ENCODE measurements at places on chromosomes 4 and X.

DNA sequence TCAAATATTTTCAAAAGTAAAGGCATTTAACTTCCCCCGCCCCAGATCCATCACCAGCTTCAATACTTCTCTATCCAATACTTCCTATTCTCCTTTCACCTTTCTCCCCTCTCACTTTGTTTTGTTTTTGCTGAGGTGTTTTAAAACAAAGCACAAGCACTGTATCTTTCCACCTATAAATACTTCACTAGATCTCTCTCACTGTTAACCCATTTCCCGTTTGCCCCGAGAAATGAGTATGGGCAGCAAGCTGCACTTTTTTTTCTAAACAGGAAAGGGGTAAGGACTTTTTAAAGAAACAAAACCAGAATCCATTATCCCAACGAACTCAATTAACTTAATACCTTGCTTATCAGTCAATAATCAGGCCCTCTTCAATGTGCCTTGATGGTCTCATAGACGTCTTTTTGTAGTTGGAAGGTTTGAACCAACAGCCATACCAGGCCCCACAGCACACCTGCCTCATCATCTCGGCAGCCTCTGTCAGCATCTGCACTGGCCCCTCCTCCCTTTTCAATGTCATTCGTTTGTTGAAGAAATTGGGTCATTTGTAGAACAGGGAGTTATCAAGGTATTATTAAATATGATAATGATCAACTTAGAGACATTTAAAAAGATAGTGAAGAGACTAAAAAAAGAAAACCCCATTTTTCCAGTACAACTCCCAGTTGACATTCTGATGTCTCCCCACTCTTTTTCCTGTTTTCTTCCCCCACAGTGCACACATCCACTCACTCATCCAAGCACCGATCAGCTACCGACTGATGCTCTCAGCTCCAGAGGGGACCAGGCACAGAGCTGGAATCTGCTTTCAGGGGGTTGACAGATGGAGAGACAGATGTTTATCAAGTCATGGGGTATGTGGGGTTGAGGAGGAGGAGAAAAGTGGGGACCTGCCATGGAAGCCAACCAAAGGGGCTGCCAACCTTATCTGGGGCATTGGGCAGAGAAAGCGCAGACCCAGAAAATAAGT lies 25.8 kb downstream of the CRMP1 start:
- no peak for DNase-seq

DNA sequence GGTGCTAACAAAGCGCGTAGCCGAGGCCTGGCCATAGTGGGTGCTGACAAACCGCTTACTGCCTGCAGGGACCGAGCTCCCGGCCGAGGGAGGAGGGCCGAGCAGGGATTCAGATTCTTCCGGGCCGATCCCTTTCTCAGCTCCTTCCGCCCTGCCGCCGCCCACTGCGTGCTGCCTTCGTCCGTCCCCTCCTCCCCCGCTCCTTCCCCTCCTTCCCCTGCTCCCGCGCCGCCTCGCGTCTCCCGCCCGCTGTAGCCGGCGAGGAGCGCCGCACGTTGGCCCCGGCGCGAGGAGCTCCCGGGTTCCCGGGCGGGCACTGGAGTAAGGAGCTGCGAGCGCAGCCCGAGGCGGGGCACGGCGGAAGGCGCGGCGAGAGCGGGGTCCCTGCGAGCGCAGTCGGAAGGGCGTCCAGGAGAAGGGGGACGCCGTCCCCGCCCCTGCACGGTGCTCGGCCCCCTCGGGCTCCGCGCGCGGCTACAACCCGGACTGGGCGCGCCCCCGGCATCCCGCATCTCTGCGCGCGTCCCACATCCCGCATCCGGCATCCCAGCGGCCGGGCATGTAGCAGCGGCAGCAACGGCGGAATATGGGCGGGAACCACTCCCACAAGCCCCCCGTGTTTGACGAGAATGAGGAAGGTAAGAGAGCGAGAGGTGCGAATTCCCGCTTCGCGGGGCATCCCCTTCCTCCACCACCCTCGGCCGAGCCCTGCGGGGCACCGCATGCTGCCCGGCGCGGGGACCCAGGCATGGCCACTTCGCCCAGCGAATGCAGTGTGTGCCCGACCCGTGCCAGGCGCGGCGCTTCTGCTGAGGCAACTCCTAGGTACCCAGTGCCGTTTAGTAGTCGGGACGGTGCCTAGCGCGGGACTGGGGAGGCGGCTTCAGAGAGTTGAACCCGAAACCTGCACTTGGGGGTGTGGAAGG lies at the start of gene STK32B:
Gene STK32B (plus strand): TSS at position 203 of the 926 bp plus-strand sequence.
- peak; percentile 65 for DNase-seq

DNA sequence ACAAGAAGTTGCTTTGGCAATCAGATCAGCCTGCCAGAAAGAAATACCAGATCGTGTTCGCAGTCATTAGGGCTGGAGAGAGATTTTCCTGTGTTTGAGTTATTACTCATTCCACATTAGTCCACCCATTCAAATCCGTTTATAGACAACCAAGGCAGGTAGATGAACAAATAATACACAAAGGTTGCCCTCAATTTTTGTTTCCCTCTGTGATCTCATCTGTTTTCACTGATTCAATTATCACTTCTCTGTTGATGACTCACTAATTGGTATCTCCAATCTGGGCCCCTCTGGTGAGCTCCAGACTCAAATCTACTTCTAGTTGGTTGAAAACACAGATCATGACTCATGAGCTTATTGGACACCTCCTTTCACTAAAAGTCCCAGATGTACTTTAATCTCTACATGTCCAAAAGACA lies 54.5 kb downstream of the CHM start:
- DNase-seq: peak; percentile 56

DNA sequence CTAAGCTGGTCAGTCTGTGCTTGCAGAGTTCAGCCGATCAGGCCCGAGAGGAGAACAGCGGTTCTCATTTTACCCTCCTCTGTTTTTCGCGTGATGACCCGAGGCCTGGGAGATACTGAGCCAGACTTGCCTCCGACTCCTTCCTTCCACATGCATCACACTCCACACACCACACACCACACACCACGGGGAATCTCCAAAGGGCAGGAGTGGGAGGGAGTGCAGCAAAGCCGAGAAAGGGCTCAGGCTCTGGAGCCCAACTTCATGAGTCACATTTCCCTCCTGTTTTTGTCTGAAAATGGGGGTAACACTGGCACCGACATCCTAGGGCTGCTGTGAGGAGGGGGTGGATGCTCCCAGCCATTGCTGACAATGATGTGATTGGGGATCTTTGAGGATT lies 38.9 kb downstream of the TKTL1 start:
- peak; percentile 30 for DNase-seq

DNA sequence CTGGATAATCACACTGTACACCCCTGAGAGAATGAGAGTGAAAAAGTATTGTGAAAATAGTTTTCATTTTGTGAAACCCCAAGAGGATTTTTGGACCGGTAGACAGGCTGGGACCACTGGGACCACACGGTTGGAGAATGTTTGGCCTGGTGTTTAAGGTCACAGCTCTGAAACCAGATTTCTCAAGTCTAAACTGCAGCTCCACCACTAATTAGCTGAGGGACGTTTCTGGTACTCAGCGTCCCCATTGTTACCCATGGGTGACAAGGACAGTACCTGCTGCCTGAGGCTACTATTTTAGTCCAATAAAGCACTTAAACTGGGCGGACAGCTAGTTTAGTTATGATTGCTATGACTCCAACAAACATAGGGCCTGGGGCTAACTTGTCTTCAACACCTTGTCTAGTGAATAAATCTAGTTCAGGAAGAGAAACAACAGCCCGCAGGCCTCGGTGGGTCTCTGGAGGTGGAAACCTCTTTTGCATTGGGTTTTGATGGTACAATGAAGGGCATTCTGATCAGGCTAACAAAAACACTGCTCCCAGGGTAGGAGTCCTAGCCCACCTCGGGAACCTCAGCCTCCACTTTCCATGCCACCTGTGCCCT lies 509 bp upstream of the USP11 start:
- DNase-seq: no peak

DNA sequence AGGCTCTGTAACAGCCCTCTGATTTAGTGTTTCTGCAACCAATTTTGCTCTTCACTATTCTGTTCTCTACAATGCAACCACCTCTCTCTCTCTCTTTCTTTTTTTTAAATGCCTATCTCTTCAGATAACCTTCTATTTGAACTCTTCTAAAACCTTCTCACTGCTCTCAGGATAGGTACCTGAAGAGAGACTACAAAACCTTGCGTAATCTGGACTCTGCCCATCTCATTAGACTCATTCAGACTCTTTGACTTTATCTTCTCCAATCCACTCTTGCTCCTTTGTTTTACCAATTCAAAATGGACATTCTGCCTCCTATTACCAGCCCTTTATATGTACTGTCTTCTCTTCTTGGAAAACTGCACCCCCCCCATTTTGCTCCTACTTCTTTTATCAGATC lies 291.6 kb downstream of the CAMK2D start:
- DNase-seq: no peak

DNA sequence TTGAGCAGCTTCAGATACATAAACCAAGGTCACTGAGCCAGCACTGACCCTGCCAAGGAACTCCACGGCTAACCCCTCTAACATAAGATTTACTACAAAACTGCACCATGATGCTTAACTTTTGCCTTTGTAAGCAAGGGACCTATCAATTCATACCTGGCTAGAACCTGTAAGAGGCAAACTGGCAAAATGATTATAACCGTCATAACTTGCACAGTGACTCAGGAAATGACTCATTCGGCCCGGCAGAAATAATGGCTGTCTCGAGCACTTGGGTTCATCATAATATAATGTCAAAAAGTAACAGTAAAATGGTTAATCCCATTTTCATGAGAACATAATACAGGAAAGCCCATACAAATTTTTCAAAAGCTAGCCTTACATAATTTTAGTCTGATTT lies 17.2 kb downstream of the RASGEF1B start:
- DNase-seq: no peak

DNA sequence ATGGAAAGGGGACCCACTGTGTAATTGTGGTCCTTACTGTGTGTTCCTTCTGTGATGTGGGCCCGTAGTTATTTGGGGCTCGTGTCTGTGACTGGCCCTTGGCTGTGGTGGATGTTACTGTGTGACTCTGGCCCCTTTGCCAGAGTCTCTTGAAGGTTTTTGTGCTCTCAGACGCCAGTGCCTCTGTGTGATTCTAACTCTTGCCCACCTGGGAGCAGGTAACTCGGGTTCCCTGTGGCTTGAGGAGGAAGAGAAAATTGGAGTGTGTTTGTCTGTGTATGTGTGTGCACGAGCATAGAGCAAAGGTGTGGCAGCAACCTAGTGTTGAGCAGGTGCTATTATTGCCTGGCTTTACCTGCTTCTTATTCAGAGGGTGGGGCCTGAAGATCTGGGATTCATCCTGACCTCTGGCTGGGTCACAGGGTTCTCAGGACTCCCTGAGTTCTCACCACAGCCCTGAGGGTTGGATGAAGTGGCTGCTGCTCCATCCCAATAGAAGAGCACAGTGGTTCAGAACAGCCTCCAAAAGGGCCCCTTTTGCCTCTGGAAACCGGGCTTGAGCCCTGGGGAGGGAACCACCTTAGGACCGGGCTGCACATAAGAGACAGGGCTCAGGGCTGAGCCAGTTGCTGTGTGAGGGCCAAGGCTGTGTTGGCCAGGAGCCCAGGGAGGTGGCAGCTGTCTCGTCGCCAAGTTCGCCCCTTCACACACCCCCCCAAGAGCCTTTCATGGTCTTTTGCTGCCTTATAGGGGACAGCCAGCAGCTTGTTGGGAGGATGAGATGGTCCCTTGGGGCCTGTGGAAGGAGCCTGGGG lies 1.3 kb downstream of the RBM10 start:
- DNase-seq: no peak

- DNase-seq: no peak
Observed at GRCh38 chr4:91319556-91320268, 984.1 kb upstream of the GRID2 start.

- no peak for DNase-seq
Observed at GRCh38 chrX:96564595-96564994, 120.0 kb upstream of the DIAPH2 start.

- DNase-seq: no peak
Observed at GRCh38 chr4:123081971-123082370, 159.6 kb upstream of the NUDT6 start.

DNA sequence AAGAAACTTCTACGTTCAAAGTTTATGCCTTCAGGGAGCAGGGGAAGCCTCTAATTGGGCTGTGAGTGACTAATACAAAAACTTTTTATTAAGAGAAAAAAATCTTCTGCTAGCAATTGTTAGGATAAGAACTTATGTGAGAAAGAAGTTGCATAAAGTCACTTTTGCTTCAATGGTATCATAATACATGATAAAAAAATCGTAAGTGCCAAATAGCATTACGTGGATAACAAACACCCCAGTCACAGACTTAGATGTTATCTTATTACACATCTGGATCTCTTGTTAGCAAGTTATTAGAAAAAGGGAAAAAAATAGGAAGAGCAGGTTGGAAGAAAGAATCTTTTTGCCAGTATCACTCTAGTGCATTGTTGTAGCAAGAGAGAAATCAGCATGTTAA lies 4.2 kb upstream of the NDST4 start:
- no peak for DNase-seq

GRCh38 chr4:1057403-1057745 lies 45.9 kb downstream of the FGFRL1 start:
- no peak for DNase-seq

- peak; percentile 24 for DNase-seq
Observed at GRCh38 chr4:165208741-165209388, 1.5 kb downstream of the KLHL2 start.

DNA sequence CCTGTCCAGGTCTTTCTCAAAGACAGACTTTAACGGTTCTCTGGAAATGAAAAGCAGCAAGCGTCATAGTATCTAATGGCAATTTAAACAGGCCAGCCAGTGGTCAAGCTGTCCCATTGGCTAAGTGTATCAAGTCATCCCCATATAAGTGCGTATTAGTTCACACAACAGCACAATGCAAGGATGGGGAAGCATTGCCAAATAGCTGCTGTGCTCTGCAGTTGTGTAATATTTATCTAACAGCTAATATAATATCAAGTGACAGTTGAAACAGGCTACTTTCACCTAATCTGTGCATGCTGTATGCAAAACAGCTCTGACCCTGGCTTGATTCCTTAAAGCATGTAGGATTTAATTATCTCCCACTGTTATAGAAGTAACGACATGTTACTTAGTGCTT lies 134.8 kb upstream of the PPARGC1A start:
- DNase-seq: peak; percentile 62

- peak; percentile 41 for DNase-seq
Observed at GRCh38 chrX:3713225-3713936, at the start of gene PRKX. Gene PRKX, minus strand, starts transcription at chrX:3713649. Its CDS starts 396 bp downstream, at chrX:3713253.

DNA sequence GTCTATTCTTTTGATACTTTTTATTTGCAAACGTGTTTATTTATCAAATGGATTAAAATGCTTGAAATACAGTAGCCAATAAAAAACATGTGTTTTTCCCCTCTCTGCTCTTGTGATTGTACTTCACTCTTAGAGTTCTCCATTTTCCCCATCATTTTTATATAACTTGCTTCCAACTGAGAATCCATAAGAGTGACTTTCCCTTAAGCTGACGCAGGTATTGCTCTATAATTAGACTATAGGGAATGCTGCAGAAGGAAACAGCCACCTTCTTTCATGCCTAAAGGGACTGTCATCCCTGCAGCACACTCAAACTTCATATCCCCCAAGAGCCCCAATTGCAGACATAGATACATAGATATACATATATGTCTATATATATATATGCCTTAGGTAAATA lies 456.9 kb downstream of the ADGRL3 start:
- DNase-seq: no peak

GRCh38 chr4:68581383-68582338 lies 5.5 kb upstream of the UGT2B17 start:
- DNase-seq: no peak
